ENCODE measurements at places on chromosomes 7 and 10.
A peak's percentile ranks its signal among the peaks of the same experiment; 100 is the strongest.

GRCh38 chr10:86244297-86245014 lies 122.1 kb downstream of the GRID1 start:
- DNase-seq, result no peak

DNA sequence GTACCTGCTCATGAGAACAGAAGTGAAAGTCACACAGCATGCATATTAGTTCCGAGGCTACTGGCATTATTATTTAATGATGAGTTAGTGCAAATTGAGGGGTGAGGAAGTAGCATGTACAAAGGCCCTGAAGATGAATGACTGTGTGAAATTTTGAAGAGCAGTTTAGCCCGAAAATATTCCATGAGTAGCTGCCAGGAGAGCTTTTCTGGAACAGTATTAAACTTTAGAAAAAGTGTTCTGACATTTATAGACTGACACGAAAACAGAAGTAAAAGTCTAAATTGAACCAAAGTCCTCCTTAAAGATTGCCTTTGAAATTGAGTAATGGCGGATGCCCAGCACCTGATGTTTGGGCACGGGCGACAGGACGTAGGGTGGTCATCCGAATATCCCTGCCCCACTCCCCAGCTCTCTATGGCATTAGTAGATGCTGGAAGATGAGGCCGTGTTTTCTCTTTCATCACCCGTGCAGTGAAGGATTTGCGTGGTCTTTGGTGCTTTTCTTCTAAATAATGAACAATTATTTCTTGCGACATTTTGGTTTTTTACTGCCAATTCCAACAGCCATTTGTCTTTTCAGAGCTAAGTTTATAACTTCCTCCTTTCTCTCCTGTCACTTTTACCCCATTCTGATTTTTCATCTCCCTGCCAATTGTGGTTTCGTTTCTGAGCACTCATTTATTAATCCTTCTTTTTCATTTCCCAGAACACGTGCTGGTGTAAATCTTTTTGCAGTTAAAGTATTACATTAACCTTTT lies 192.6 kb downstream of the MGMT start:
- no peak for DNase-seq

DNA sequence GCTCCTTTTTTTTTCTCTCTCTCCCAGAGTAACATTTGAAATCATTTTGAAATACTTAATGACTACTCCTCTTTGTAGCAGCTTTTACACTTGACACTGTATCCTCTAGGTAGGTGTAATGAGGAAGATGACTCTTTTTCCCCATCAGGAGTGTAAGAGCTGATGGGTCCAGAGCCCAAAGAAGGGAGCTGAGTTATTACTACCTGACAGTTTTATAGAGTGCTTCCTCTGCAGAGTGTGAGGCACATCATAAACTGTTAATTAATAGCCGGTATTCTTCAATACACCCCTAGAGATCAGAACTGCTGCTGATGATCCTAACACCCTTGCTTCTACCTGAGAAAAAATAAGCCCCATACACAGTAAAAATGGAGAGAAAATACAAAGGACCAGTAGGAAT lies 279.8 kb upstream of the SEMA3A start:
- no peak for DNase-seq

GRCh38 chr10:13633689-13634088 lies 46.9 kb downstream of the PRPF18 start:
- peak; percentile 90 for DNase-seq

DNA sequence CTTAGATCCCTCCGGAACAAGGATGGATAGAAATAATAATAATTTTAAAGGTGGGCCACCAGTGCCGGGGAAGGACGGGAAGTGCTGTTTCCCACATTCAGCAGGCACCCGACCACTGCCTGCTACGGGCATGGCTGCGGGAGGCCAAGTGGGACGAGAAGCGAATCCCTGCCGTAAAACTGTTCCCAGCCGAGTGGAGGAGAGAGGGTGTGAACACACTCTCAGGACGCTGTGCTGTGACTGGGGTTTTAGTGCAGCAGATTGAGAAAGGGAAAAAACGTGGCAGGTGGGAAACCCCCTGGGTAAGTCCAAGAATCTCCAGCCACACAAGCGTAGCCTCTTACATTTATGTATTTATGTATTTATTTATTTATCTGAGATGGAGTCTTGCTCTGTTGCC lies 158.8 kb downstream of the DNAJB6 start:
- DNase-seq, result no peak

DNA sequence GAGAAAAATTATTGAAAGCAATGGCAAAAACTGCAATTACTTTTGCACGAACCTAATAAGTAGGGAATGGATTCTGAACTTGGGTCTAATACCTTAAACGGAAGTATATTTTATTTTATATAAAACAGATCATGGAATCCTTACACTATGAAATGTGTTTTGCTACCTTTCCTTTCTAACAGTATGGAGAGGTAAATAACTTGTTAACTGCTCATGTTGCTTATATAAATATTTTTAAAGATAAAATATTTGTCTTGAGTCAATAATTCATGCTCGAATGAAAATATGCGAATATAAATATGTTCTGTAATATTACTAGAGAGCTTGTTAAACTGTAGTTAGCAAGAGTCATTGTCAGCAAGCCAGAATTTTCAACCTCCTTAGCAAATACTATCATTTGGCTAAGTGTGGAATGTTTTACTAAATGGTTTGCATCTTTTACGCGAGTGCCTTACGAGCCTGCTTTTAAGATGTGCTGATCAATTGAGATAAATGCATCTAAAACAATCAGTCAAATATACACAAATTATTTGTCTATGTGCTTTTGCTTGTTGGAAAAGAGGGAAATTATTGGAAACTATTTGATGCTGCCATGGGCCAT lies 5.9 kb downstream of the GNAT3 start:
- no peak for DNase-seq

DNA sequence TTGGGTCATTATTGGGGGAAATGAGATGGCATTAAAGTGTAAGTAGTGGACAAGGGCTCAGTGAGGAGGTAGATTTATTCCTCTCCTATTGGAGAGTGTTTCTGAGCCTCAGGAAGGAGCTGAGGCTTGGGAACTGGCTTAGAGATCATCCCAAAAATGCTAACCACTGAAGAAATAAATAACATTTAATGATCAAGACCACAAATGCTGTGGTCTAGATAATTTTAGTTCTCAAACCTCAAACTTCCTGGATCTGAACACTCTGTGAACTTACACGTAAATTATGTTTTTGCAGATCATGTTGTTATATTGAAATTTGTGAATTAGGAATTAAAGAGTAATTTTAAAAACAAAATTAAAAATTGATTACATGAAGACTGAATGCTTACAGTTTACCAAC lies 27.3 kb downstream of the MDFIC start:
- peak; percentile 69 for DNase-seq

GRCh38 chr7:133863362-133864061 lies 263.6 kb upstream of the LRGUK start:
- no peak for DNase-seq

GRCh38 chr10:71690094-71690720 lies 29.4 kb downstream of the C10orf105 start:
- no peak for DNase-seq

- no peak for DNase-seq
Measured at GRCh38 chr7:158039270-158039669, 548.4 kb downstream of the PTPRN2 start.

DNA sequence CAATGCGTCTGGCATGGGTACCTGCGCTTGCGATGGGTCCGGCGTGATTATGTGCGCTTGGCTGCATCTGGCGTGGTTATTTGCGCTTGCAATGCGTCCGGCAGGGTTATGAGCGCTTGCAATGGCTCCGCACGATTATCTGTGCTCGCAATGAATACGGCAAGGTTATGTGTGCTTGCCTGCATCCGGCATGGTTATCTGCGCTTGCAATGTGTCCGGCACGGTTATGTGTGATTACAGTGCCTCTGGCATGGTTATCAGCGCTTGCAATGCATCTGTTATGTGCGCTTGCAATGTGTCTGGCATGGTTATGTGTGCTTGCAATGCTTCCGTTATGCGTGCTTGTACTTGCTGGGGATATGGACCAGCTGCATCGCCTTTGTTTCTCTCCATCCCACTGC lies 37.7 kb downstream of the RBAK start:
- DNase-seq, result no peak

- DNase-seq, result no peak
Measured at GRCh38 chr7:149770728-149771636, 2.4 kb downstream of the ZNF467 start.

DNA sequence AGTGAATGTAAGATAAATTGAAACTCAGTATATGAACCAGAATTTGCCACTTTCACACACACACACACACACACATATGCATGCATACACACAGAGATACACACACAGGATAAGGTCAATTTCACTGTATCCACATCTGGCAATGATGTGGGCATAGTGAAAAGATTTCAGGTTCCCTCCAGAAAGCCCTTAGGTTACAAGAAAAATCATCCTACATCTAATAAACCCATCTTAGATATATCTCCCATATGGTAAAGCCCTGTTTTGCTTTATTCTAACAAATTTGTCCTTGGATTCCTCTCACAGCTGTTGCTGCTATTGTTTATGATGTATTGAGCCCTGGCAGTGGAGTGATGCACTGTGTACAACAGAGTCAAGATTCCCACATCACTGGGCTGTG lies 27.9 kb upstream of the DLX6 start:
- no peak for DNase-seq

Measured in astrocyte of the spinal cord (primary cell).